ENCODE measurements at places on chromosomes 12 and 14.

- no peak for DNase-seq
Measured at GRCh38 chr12:89461649-89462612, 62.7 kb downstream of the GALNT4 start.

GRCh38 chr12:124650912-124651311, 83.5 kb upstream of the NCOR2 start:
- no peak for DNase-seq

DNA sequence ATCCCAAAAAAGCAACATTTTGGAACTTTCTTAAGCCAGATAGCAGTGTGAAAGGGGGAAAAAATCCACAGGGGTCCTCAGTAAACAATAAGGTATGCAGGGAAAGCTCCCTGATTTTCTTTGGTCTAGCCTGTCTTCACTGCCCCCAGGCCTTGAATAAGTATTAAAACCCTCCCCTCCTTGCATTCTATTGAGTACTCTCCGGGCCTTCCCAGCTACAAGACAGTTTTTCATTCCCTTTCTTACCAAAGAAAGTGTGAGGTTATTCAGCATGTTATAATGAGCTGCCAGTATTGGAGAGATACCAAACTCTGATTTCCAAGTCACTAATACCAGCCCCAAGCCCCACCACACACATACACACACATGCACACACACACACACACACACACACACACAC, 59.8 kb upstream of the KIF21A start:
- DNase-seq, result no peak

DNA sequence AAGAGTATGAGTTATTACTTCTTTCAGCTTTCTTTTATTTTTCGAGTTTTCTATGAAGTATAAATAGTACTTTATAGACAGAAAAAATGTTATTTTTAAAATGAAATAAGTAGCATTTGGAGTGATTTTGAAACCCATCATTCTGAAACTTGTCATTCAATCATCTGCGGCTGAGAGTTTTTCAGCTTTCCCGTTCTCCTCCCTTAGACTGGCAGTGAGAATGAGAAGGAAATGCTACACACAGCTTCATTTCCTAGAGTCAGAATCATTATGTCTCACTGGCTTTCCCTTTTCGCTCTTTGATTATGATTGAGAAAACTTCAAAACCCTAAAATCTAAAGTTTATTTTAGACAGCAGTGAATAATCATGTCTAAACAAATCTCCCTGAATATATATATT, 33.7 kb upstream of the GNPNAT1 start:
- no peak for DNase-seq

DNA sequence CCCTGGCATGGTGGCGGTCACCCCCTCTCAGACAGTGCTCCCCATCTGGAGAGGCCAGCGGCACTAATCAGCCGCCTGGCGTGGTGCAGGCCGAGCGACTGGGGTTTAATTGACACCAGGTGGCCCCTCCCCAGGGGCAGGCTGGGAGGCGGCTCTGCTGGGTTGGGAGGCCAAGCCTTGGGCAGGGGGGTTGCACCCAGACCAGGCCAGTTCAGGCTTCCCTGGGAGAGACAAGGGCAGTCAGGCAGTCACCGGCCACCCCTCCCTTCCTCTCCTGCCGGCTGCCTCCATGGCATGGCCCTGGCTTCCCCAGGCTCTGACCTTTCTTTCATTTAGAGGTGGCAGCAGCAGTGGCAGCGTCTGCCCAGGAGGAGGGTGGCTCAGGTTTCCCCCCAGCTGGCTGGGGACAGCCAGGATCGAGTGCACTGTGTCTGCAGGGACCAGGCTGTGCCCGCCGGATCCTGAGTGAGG, 78.1 kb upstream of the NOS1 start:
- DNase-seq, result no peak

GRCh38 chr12:93698307-93699092, 21.3 kb downstream of the CRADD start:
- no peak for DNase-seq

- DNase-seq, result no peak
Measured at GRCh38 chr14:50092006-50092555, 24.3 kb downstream of the VCPKMT start.

- peak; percentile 36 for DNase-seq
Measured at GRCh38 chr12:68119724-68120211, 39.8 kb downstream of the IFNG start.

GRCh38 chr12:132487311-132487741, 2.6 kb upstream of the FBRSL1 start:
- DNase-seq, result no peak

- no peak for DNase-seq
Measured at GRCh38 chr12:69042970-69043369, 110.0 kb upstream of the CPM start.

DNA sequence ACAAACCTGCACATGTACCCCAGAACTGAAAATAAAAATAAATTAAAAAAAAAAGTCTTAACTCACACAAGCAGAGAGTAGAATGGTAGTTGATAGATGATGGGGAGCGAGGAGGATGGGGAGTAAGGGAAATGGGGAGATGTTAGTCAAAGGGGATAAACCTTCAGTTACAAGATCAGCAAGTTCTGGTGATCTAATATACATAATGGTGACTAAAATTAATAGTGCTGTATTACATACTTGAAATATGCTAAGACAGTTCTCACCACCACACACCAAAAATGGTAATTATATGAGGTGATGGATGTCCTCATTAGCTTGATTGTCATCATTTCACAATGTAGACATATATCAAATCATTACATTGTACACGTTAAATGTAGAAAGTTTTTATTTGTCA, 3.2 kb upstream of the C12orf42 start:
- no peak for DNase-seq

- no peak for DNase-seq
Measured at GRCh38 chr14:26663506-26663905, 65.7 kb upstream of the NOVA1 start.

- DNase-seq, result no peak
Measured at GRCh38 chr12:70982991-70983390, 62.5 kb upstream of the PTPRR start.

GRCh38 chr12:109953656-109954055, 42.5 kb downstream of the GIT2 start:
- no peak for DNase-seq

DNA sequence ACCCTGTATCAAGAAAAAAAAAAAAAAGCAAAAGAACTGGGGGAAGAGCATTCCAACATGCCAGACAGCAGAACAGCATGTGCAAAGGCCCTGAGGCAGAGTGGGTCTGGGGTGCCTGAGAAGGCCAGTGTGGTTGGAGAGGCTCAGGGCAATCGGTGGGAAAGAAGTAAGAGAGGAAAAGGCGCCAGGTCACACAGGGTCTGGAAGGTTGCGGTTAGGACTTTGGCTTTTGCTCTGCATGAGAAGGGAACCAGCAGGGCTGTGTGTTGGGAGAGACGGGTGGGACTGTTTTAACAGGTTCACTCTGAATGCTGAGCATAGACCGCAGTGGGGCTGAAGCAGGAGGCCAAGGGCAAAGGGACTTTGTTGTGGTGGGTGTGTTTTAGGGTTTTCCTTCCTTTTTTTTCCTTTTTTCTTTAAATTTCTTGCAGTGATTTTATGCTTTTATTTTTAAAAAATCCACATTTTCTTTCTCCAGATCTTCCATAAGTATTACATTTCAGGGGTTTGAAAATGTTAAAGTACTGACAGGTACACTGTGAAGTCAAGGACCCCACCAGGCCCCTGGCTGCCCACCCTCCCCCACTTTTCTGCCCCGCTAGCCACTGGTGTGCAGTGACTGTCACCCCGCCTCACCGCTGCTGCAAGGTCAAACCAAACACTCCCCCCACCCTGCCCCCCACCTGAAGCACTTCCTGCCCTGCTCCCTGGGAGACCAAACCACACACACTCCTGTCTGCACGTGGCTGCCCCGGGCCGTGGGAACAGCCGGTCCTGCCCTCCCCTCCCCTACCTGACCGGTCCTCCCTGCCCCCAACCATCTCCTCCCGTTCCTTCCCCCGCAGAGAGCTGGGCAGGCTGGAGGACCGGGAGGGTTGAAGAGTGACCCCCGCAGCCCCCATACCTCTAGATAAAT, 30.0 kb downstream of the DTX1 start:
- no peak for DNase-seq

DNA sequence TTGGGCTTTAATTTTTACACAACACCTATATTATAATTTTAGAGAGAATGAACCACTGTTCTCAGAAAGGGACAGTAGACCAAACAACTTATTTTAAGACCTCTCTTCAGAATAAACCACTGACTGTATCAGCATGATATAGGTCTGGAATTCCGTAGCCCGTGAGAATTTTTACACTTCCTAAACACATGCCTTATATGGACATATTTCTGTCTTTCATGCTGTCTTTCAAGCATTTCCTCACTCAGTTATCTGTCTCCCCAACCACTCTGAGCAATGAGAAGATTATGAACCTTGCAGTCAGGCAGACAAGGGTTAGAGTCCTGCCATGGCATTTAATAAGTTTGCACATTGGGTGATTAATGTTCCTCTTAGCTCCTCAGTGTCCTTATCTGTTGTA, 17.4 kb upstream of the NEUROD4 start:
- DNase-seq, result no peak

DNA sequence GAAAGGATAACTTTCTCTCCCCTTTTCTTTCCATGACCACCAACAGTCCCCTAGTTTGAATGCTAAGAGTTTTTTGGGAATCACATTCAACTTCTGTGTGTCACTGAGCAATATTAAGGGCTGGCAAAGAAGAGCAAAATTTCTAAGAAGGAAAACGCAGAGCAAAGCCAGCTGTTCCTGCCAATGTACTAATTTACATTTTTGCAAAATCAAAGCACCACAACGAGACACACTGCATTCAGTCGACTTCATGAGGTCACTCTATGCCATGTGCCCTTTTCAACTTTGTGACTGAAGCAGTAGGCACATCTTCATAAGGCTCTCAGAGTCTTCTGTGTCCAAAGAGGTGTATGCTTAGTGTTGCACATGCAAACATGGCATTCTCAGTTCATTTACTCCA, 66.4 kb downstream of the PTPRR start:
- DNase-seq, result no peak

GRCh38 chr12:58896278-58896677, 24.0 kb downstream of the LRIG3 start:
- no peak for DNase-seq

DNA sequence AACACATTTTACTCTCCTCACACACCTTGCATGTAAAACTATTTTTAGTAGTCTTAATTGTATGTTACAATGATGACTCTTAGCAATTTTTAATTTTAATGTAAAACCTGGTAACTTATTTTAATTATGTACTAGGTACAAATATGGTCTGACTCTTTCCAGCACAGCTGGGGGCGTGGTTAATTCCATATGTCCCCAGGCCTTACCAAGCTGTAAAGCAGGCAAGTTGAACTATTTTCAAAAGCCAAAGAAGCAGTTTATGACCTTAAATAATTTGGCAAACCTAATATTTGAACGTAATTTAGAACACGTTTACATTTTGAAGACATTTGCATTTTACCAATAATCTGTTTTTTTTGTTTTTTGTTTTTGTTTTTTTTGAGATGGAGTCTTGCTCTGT, 9.3 kb upstream of the ACOT6 start:
- no peak for DNase-seq
